ENCODE measurements at places on chromosomes 5 and 9. TPM values are rescaled to one million over a fixed set of nuclear protein-coding genes. Genes with fewer than 3 reads are reported as not detected.

Gene MCC
- 7.6 TPM for total RNA-seq

Gene PCDH1
- total RNA-seq, result 131 TPM

- no peaks in the 10 kb centered on the region for H3K36me3 ChIP-seq
- no peak for DNase-seq
- no peak overlapping the region for H3K4me3 ChIP-seq
- no peaks in the 10 kb centered on the region for H3K27me3 ChIP-seq
- H3K27ac ChIP-seq, result no peak overlapping the region
These were observed 377.2 kb upstream of the KLF4 start for GRCh38 chr9:107866711-107867311.

DNA sequence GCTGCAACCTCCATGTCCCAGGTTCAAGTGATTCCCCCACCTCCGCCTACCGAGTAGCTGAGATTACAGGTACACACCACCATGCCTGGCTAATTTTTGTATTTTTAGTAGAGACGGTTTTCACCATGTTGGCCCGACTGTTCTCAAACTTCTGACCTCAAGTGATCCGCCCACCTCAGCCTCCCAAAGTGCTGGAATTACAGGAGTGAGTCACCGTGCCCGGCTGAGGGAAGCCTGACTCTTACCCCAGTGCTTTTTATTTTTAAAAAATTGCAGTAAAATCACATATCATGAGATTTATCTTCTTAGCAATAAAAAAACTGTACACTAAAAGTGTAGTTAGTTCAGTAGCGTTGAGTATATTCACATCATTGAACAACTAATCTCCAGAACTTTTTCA, 105.3 kb downstream of the SLIT3 start:
- no peak overlapping the region for H3K27ac ChIP-seq
- H3K36me3 ChIP-seq, result no peaks in the 10 kb centered on the region
- H3K4me1 ChIP-seq, result no peaks in the 10 kb centered on the region
- no peak overlapping the region for H3K4me3 ChIP-seq
- DNase-seq, result no peak

Gene SH3RF2
- total RNA-seq, result 0.66 TPM

DNA sequence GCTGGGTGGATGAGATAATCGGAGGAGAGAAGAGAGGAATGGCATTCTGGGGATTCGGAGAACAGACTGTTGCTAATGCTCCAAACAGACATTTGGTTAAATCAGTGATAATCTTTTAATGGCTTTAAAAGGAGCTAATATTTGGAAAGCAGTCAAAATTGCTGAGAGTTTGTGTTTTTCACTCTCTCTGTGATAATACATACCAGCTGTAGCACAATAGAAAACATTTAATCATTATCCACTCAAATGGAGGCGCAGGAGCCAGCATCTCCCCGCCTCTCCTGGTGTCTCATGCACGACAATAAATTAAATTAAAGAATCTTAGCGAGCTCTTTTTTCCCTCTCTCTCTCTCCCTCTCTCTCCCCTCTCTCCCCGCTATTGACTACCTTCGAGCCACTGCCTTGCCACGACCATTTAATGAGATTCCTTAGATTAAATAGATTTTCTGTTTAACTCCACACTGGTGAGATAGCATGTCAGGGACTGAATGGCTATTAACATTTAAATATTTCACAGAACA, 268.6 kb upstream of the MVB12B start:
- no peaks in the 10 kb centered on the region for H3K27me3 ChIP-seq
- no peak overlapping the region for H3K4me3 ChIP-seq
- H3K4me1 ChIP-seq, result no peaks in the 10 kb centered on the region
- no peaks in the 10 kb centered on the region for H3K36me3 ChIP-seq
- no peak overlapping the region for H3K27ac ChIP-seq

DNA sequence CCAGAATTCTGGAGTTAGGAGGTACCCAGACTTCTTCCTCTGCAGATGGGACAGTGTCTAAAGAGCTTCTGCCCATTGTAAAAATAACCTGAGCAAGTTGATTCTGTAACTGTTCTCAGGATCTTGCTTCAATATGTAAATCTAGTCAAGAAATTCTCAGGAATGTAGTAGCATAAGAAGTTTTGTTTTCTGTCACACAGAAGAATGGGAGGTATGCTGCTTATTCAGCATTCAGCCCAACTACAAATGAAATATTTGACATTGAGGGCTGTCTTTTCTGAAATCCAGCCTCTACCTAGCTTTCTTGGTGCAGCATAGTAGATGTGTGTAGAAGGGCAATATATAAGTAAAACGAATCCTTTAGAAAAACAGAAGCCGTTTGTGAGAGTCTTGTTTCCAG, 13.8 kb downstream of the MACIR start:
- H3K4me1 ChIP-seq, result 0 out of 2 replicates have a peak, but pooled peaks cover 2% of the 10 kb centered on the region
- H3K27me3 ChIP-seq, result no peaks in the 10 kb centered on the region
- no peak overlapping the region for H3K27ac ChIP-seq
- no peak for DNase-seq

DNA sequence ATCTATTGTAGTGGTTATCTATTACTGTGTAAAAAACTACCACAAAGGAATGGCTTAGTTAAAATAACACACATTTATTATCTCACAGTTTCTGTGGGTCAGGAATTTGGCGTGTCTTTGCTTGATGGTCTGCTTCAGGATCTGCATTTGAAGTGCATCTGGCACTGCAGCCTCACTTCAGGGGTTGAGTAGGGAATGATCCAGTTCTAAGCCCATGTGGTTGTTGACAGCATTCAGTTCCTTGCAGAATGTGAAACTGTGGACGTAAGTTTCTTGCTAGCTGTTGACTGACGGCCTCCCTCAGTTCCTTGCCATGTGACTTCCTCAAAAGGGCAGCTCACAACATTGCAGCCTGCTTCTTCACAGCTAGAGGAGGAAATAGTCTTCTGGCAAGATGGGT, 2.1 kb upstream of the OGN start:
- H3K4me1 ChIP-seq, result no peaks in the 10 kb centered on the region
- no peak overlapping the region for H3K4me3 ChIP-seq
- no peaks in the 10 kb centered on the region for H3K36me3 ChIP-seq
- H3K27ac ChIP-seq, result no peak overlapping the region

DNA sequence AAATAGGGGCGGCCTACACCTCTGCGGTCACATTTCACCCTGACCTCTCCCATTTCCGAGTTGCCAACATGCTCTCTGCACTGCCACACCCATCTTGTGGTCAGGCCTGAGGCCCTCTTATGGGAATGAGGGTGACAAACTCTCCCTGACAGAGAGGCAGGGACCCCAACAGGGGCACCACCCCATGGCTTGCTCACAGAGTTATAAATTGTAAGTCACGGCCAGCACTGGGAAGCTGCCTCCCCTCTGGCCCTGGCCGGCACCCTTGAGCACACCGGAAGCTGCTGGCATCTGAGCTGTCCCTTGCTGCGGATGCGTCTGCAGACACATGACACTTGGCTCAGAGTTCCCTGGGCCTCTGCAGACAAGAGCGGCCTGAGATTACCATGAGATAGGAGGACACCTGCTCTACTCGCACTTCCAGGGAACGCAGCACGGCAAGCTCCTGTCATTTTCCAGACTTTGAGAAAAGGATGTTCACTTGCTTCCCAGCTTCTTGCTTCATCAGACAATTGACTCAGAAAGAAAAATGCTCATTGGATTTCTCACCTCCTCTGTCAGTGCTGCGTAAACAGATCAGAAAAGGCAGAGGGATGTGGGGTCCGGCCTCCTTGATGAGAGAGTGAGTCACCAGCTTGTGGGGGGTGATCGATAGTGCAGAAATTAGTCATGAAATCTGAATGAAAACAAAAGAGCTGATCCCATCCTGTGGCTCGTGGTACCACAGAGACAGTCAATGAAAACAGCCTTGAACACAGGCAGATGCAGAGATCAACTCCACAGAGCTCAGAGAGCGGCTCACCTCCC, 269.8 kb downstream of the SYK start:
- no peaks in the 10 kb centered on the region for H3K27me3 ChIP-seq
- H3K27ac ChIP-seq, result no peak overlapping the region
- DNase-seq, result no peak
- no peaks in the 10 kb centered on the region for H3K36me3 ChIP-seq
- no peak overlapping the region for H3K4me3 ChIP-seq

DNA sequence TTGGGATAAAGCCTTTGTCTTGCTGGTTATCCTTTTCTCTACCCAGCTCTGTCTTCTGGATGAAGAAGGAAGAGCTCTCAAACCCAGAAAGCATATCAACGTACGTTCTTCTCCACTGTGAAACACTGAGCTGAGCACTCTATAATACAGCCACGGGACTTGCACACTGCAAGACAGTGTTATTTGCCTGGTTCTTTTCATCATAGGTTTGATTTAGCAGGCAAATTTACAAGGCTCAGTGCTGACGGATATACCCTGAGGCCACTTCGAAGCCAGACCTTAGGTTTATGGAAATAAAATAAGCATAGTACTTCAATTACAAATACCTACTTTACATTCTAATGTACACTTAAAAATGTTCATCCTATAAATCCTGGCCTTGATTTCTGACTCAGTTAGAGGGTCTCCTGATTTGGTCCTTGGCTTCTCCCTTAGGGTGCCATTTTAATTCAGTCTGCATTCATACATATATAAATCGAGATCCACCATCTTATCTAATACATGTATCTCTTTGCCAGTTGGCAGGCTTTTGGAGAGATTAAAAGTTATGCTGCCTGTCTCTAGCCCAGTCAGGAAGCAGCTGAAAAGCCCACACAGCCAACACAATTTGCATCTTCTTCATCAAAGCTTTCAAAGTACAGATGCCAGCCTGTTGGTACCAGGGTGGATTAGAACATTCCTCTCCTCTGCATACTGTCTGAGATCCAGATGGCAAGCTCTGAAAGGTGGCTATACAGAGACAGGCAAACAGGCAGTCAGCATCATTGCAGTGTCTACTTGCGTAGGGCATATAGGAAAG, 194.4 kb downstream of the DEPDC1B start:
- no peaks in the 10 kb centered on the region for H3K27me3 ChIP-seq
- H3K4me1 ChIP-seq, result no peaks in the 10 kb centered on the region
- no peak overlapping the region for H3K4me3 ChIP-seq
- H3K36me3 ChIP-seq, result no peaks in the 10 kb centered on the region
- no peak for DNase-seq
- H3K27ac ChIP-seq, result no peak overlapping the region

GRCh38 chr5:102599289-102599688, 100.5 kb upstream of the SLCO6A1 start:
- H3K27ac ChIP-seq, result no peak overlapping the region
- no peak overlapping the region for H3K4me3 ChIP-seq
- DNase-seq, result no peak

DNA sequence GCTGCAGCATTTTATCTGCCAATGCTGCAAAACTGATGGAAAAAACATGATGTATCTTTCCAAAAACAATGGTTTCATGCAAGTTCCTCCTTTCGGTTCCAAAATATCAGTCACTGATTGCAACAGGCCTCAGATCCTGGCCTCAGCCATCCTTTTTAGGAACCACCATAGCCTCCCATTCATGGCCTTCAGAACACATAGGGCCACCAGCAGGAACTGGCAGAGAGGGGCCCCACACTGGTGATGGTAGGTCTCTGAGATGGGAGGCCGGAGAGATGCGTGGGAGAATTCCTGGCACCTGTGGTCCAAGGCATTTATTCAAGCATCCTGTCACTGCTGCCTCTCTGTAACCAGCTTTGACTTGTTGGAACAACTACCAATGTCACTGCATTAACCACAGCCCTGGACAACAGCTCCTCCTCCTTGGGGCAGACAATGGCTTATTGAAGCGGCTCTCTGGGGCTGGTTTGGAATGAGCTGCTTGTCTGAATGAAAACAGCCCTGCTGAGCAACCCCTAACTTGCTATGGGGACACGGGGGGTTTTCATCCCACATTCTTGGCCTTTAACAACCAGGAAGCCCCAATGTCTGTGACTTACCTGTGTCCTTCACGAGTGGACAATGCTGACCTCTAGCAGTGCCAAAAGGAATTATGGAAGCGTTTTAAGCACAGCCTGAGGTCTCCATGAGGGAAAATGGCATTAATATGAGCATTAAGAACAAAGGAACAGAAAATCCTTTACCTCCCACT, 108.1 kb downstream of the LHFPL2 start:
- no peak for DNase-seq
- no peak overlapping the region for H3K4me3 ChIP-seq
- no peak overlapping the region for H3K27ac ChIP-seq
- no peaks in the 10 kb centered on the region for H3K27me3 ChIP-seq

GRCh38 chr9:92807757-92808725, 43.4 kb upstream of the BICD2 start:
- peaks cover 32% of the 10 kb centered on the region for H3K27me3 ChIP-seq
- H3K27ac ChIP-seq, result no peak overlapping the region
- H3K36me3 ChIP-seq, result no peaks in the 10 kb centered on the region
- H3K4me1 ChIP-seq, result no peaks in the 10 kb centered on the region
- peak; percentile 51 for DNase-seq

Gene PCDHB16
- total RNA-seq, result 8.0 TPM

Gene CER1
- total RNA-seq, result 22.3 TPM

GRCh38 chr9:135880438-135880837, 26.9 kb downstream of the CAMSAP1 start:
- no peak overlapping the region for H3K27ac ChIP-seq
- no peak for DNase-seq
- no peaks in the 10 kb centered on the region for H3K27me3 ChIP-seq

DNA sequence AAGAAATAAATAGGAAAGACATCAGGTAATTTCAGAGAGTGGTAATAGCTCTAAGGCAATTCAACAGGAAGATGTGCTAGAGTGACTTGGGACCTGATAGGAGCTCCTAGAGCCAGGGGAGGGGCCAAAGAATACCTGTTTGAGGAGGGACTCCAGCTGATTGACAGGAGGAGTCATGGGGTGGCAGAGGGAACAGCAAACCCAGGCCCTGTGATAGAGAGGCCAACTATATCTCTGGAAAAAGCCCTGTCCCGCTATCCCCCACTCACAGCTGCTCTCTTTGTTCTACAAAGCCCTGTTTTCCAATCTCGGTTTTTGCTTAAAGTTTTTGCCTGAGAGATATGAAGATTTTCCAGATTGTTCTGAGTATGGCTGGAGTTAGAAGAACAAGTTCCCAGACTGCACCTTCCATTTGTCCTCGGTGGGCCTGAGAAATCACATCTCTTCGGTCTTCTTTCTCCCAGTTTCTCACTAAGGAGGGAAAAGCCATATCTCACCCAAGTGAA, 9.0 kb upstream of the NSD1 start:
- H3K27me3 ChIP-seq, result no peaks in the 10 kb centered on the region
- H3K27ac ChIP-seq, result no peak overlapping the region
- DNase-seq, result peak; percentile 89
- no peak overlapping the region for H3K4me3 ChIP-seq

GRCh38 chr9:92503156-92503555, 20.9 kb upstream of the ASPN start:
- no peak overlapping the region for H3K4me3 ChIP-seq
- H3K36me3 ChIP-seq, result no peaks in the 10 kb centered on the region
- peaks cover 2% of the 10 kb centered on the region for H3K4me1 ChIP-seq
- H3K27me3 ChIP-seq, result no peaks in the 10 kb centered on the region
- no peak overlapping the region for H3K27ac ChIP-seq

Data from H9 (cell line).